ENCODE measurements at places on chromosomes 11 and 22.

GRCh38 chr11:11973866-11974265, 34.6 kb downstream of the DKK3 start:
- no peak for DNase-seq

- no peak for DNase-seq
These were observed 6.5 kb downstream of the RBFOX2 start for GRCh38 chr22:36022162-36022561.

GRCh38 chr22:48205790-48206189, 1443.3 kb downstream of the TBC1D22A start:
- no peak for DNase-seq

DNA sequence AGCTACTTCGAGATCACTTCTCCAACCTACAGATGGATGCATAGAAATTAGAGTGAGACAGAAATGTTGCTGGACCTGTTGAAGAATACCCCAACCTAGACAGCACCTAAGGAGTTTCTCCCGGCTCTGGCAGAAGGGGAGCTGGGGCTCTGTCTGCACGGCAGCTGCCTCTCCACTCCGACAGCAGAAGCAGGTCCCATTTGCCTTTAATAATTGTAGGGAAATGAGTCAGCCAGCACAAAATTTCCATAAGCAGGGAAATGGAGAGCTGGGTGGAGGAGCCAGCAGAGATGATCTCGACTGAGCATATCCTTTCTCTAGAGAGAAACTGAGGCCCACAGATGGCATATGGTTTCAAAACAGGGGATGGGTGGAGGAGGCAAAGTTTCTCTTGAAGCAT, 80.1 kb downstream of the EFCAB6 start:
- no peak for DNase-seq

DNA sequence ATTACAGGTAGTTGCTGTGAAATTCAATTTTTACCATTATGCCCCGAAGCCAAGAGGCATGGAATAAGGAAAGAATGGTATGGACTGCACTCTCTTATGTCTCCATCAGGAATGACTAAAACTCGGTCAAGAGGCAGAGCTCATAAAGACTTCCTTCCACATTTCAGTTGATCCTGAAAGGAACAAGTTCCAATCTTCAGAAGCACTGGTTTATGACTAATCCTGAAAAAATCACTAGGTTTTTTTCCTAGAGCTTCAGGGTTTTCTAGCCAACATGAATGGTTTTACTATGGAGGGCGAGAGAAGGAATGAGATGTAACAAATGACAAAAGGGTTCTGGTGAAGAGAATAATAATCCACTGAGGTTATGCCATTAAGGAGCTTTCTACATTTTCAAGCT, 832.2 kb downstream of the NTM start:
- DNase-seq: no peak

GRCh38 chr11:69155302-69156234, at the start of gene SMIM38:
Gene SMIM38, plus strand, starts transcription at chr11:69155935. Its CDS starts 1,912 bp downstream, at chr11:69157847.
- DNase-seq: no peak

- no peak for DNase-seq
These were observed 21.1 kb upstream of the NECTIN1 start for GRCh38 chr11:119750056-119750455.

DNA sequence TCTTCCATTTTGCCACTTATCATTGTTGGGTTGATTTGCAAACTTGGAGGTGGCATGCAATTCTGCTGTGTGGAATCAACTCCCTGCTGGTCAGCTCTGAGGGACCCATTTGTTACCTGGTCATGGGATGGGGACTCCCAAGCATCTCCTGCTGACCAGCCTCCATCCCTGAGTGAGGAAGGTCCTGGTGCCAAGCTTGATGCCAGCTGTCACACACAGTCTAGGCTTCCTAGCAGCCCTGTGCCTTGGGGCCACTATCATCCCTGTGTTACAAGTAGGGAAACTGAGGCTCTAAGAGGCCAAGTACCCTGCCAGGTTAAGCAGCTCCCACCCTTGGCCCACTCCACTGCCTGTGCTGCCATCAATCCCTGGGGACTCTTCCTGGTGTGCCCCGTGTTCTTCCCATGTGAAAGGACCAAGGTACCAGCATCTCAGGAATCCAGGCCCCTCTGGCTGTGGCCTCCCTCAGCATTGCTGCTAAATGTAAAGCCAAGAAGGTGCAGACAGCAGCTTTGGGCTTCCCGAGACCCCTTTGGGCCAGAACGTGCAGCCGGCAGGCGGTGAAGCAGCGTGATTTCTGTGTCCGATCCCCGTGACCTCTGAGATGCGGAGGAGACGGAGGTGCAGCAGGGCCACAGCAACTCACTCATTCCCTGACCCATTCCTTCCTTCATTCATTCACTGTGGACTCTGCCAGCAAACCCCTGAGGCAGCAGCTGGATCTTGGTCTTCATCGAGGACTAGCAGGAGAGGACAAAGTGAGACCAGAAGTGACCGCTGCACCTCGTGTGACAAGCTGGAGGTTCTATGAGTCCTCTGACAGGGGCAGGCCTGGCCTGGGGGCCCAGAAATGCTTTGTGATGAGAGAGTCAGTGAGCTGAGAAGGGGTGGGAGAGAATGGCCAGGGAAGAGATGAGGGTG, 49.7 kb downstream of the MYEOV start:
- DNase-seq: no peak

DNA sequence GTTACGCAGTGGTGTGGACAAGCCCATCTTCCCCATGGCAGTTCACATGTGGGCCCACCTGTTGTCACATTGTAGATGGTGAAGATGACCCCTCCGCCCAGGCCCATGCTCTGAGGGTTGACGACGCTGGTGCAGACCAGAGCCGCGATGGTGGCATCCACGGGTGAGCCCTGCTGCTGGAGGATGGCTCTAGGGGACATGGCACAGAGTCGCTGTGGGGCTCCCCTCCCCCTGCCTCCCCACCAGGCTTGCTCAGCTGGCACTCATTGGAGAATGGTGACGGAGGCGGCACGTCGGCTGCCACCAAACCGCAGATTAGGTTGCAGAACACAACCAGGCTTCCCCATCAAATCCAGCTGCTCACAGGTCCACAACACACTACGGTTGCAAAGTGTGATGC, 11.1 kb downstream of the GGT5 start:
- DNase-seq: no peak

DNA sequence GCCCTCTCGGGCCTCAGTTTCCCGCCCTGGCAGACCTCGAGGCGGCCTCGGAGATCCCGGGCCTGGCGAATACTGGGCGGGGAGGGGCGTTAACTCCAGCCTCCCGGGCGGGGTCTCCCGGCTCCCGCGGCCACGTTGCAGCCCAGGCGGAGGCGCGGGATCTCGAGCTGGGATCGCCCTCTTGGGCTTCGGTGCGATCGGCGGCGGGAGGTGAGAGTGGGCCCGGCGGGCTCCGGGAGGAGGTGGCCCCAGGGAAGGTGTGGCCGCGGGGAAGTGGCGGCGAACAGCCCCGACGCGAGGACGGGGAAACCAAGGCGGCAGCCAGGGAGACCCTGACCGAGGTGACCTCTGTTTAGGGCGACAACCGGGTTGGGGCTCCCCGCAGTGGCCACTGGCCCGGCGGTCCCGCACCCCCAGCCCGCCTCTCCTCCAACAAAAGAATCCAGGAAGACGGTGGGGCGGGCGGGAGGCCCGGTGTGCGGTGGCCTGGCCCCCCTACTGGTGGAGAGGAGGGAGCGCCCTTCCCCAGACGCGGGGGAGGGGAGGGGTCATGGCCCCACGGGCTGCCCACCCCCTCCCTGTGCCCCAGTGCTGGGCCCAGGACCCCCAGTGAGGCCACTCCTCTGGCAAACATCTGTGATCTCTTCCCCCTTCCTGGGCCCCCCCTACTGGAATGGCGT, at the start of gene PHETA2:
TSS of gene PHETA2 (plus strand) at position 117 of the 680 bp plus-strand sequence. CDS start 3,046 bp downstream, outside the sequence.
- no peak for DNase-seq

GRCh38 chr11:8218840-8219239, 44.8 kb downstream of the LMO1 start:
- DNase-seq: no peak

DNA sequence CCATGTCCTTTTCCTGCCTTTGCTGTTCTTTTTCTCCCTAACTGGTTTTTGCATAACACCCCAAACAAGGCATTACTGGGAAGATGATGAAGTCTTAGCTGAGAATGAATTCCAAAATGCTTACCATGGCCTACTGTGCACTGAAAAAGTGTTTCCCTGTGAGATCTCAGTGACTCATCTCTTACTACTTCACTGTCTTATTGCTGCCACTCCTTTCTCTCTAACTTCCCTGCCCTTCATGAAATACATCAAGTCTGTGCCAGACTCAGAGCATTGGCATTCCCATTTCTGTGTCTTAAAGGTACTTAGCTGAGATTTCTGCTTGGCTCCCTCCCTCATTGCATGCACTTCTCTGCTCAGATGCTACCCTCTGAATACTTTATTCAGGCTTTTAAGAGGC, 49.1 kb upstream of the MUC15 start:
- DNase-seq: no peak

- DNase-seq: no peak
These were observed 3.7 kb downstream of the TRPM5 start for GRCh38 chr11:2440646-2441045.

GRCh38 chr11:65159012-65159411, 11.0 kb upstream of the SPDYC start:
- DNase-seq: no peak

DNA sequence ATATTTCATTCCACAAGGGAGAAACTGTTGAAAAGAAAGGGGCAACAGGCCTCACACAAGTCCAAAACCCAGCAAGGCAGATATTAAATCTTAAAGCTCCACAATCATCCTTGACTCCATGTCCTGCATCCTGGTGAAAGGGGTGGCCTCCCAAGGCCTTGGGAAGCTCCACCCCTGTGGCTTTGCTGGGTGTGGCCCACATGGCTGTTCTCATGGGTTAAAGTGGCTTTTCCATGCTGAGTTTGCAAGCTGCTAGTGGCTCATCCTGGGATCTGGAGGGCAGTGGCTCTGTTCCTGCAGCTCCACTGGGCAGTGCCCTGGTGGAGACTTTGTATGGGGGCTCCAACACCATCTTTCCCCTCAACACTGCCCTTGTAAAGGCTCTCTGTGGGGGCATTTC, 106.4 kb downstream of the CTNND1 start:
- DNase-seq: no peak

- DNase-seq: no peak
These were observed 39.1 kb downstream of the EXT2 start for GRCh38 chr11:44134625-44135024.

GRCh38 chr11:120564573-120565311, 53.2 kb downstream of the GRIK4 start:
- DNase-seq: no peak

GRCh38 chr22:36156119-36156514, 4.4 kb downstream of the APOL3 start:
- no peak for DNase-seq

Measured in activated CD8-positive, alpha-beta memory T cell treated with anti-CD3 and anti-CD28 coated beads for 1 hour (primary cell).